CD4-positive, alpha-beta T cell treated with Interleukin-4 for 1 hour (primary cell): ENCODE measurements at places on chromosomes 4 and X.
A peak's percentile ranks its signal among the peaks of the same experiment; 100 is the strongest.

DNA sequence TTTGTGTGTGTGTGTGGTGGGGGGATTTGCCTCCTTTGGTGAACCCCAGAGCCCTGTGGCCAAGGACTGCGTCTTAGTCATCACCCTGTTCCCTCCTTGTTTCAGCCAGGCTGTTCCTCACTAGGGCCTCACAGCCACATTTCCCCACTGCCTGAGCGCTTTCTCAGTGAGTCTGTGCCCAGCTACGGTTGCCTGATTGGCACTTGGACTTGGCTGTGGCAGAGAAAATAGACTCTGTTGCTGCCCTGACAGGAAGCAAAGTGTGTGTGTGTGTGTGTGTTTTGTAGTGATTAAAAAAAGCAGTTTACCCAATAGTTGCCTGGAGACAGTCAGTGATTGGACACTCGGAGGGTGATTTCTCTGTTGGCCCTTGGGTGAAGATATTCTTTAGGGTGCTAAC, 113.0 kb downstream of the UCHL1 start:
- no peak for DNase-seq

GRCh38 chr4:3829956-3830773, 64.0 kb downstream of the ADRA2C start:
- no peak for DNase-seq

GRCh38 chr4:85744950-85745349, 270.0 kb downstream of the ARHGAP24 start:
- no peak for DNase-seq

GRCh38 chr4:11106190-11106589, 322.5 kb downstream of the HS3ST1 start:
- DNase-seq = no peak

DNA sequence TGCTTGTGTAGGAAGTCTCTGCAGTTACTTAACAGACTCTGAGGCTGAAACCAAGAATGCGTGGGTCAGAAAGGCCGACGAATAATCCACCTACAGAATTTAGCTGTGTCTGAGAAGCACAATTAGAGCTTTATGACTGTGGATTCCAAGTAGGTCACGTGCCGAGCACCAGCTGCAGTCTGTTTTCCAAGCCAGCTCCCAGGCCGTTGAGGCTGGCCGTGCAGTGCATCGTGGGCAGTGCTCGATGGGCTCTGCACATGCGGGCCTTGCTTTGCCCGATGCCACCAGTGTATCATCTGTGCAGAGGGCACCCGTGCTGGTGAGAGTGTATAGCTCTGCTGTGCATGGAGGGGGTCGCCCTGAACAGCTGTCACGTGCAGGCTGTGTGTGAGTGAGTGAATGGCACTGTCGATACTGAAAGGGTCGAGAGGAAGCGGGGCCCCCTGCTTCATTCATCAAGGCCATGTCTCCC, 67.5 kb upstream of the CLDN34 start:
- no peak for DNase-seq

DNA sequence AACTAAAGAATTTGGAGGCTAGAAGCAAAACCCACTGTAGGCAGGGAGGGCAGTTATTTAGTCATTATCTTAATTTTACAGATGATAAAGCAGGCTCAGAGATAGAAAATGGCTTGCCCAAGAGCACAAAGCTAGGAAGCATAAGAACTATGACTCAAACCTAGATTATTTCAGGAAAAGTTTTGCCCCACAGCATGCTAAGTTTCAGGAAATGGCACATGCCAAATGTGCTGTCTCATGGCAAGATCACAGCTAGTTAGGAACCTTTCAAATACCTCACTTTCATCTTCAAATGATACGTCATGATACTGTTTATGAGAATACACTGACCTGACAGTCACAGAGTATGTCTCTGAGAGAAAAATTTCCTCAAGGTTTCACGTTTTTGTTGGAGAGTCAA, 78.5 kb upstream of the SPANXC start:
- DNase-seq = no peak

DNA sequence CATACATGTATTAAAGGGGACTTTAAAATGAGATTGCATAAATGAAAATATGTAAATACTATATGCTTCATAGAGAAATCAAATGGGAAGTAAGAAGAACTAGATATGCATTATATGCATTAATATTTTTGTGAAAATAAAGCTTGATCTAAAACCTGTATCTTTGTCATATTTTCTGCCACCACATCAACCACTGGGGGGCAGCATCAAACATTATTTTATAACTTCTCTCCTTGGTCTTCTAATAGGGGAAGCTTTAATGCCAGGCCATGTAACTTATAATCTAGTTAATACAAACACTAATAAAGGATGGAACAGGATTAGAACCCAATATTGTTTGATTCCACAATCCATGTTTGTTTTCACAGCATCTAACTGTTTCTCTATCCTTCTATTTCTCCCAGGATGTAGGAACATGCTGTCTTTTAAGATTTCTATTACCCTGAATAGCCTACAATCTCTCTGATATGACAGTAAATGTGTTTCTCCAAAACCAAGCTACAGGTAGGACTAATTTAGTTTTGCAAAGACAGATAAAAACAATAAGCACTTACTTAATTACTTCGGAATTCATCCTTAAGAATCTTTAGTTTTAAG, 10.0 kb downstream of the QRFPR start:
- DNase-seq = no peak

GRCh38 chr4:10706236-10706635, 21.7 kb upstream of the CLNK start:
- DNase-seq = no peak

GRCh38 chr4:52664479-52664878, 5.4 kb upstream of the USP46 start:
- no peak for DNase-seq

DNA sequence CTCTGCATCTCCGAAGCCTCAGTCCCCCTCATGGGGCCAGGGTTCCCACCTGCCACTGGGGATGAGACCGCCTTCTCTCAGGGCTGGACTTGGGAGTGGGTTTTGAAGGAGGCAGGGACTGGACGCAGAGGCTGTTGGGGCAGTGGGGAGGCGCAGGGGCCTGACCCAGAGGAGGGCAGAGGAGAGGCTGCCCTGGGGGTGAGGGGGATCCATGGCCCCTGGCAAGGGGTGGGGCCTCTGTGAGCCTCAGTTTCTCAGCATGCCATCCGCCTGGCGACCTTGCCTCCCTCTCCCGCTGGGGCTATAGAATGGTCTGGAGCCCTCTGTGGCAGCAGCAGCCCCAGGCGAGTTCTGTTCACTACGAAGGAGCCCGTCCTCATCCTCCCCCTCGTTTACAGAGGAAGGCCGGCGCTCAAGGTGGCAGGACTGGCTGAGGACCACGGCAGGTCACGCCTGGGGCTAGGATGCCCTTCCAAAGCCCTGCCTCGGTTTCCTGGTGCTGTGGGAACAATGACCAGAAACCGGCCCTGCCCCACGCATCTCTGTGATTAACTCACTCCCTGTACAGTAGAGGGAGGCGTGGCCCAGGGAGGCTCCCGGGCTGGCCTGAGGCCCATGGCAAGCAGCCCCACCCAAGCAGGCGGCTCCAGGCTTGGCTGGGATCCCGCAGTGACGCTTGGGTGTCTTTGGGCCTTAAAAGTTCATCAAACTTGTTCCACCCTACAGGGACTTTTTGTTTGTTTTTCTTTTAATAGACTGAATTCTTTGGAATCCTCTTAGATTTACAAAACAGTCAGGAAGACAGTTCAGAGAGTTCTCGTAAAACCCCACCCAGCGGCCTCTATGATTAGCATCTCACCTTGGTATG, 16.0 kb upstream of the SH3TC1 start:
- DNase-seq = no peak

DNA sequence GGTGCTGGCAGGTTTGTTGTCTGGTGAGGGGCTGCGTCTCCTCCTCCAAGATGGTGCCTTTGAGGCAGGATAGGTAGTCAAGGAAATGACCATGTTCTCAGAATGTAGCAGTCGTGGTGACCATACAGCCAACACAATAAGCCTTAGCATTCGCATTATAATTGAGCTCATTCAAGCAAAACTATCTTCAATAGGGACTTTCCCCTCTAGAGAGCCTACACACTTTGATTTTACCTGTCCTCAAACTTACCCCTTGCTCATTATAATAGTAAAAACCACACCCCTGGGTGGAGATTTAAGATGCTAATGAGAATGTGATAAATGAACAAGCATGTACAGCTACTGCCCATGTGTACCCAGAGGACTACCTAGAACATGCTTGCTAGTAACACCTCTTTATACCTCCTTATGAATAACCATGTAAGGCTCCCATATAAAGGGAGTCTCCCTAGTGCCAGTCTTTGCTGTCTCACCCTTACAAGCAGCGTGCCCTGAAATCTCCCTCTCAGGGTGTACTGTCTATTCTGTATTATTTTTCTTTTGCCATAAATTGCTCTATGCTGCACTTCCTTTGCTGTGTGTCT, 48.2 kb downstream of the FGFBP1 start:
- DNase-seq = no peak

- DNase-seq = no peak
These were observed 5.0 kb downstream of the FBXO8 start for GRCh38 chr4:174278467-174278866.

GRCh38 chrX:39996536-39996935, 101.2 kb downstream of the BCOR start:
- DNase-seq = no peak

GRCh38 chr4:84937381-84937977, 29.0 kb downstream of the WDFY3 start:
- DNase-seq = no peak

- DNase-seq = no peak
These were observed 8.4 kb downstream of the ZNF280C start for GRCh38 chrX:130260316-130260715.

- no peak for DNase-seq
These were observed 69.8 kb upstream of the BMP2K start for GRCh38 chr4:78706302-78706701.

GRCh38 chr4:113355550-113356371, 306.3 kb downstream of the ANK2 start:
- peak; percentile 60 for DNase-seq

GRCh38 chrX:135982860-135983259, 2.4 kb upstream of the SLC9A6 start:
- DNase-seq = no peak

- no peak for DNase-seq
These were observed 10.2 kb upstream of the KCNE5 start for GRCh38 chrX:109635146-109635545.

DNA sequence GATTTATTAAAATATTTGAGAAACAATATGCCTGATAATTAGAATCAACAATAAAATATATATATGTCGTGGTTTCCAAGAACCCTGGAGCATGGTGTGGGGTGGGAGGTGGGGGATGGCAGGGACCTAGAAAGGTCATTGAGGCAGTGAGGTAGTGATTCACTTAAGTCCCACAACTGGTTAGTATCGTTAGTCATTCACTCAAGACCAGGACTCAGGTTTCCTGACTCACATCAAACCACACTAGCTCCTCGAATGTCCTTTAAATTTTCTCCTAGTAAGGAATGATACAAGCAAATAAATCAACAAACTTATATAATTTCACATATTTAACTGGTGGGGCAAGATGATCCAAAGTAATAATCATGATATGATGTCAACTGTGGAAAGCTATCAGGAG, 158.8 kb upstream of the AADAT start:
- DNase-seq = no peak

DNA sequence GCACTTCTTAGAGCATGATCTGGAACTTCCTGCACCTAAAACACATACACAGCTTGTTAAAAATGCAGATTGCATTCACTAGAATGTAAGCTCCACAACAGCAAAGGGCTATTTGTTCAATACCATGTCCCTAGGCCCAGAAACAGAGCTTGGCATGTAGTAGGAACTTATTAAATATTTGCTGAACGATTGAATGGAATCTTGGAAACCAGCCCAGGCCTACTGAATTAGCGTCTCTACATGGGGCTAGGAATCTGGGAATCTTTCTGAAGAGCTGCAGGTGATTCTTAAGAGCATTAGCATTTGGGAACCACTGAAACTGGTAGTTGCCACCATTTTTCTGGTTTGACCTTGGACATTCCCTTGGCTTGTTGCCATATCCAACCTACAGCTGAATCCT, 234.1 kb downstream of the STIM2 start:
- DNase-seq = no peak

- DNase-seq = no peak
These were observed 30.7 kb upstream of the JAKMIP1 start for GRCh38 chr4:6230827-6231662.

GRCh38 chr4:142687547-142688275, 158.4 kb downstream of the INPP4B start:
- no peak for DNase-seq

GRCh38 chr4:12949719-12950490, 534.2 kb downstream of the RAB28 start:
- DNase-seq = no peak

DNA sequence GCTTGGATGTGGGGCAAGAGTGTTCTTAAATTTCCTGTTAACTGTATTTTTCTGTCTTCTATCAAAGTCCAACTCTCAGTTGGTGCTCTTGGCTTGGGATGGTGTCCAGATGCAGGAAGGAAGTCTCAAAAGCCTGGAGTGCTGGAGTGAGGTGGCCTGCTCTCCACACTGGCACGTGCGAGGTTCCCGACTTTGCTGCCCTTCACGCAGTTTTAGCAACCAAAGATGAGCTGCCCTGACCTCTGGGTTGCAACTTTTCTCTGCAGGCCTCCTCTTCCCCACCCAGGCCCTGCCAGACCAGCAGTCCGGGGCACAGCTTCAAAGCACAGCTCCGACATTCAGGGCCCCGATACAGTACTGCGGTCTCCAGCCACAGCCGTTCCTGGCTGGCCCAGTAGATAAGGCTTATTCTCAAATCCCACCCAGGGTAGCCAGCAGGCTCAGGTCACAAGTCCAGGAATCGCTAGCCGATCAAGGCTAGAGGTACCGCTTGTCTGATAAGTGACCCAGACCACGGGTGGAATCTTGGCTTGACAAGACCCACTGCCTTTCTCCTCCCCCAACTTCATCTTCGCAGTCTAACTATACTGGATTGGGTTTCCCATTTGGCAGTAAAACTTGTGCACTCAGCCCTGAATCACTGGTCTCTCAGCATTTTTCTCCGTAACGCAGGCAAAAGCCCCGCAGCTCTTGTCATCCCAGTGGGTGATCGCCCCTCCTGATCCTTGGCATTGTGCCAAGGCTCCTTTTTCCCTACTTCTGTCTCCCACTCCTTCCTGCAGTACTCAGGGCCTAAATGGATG, 21.8 kb upstream of the JADE1 start:
- no peak for DNase-seq
